Activated T-cell treated with anti-CD3 and anti-CD28 coated beads, Interleukin-2, amount 50 U/mL, for 24 hours (primary cell): ENCODE measurements at places on chromosomes 1 and 21.

- DNase-seq: no peak
Observed at GRCh38 chr1:54608566-54609230, 14.6 kb downstream of the FAM151A start.

- DNase-seq: peak; percentile 70
Observed at GRCh38 chr1:109906160-109906838, 4.3 kb upstream of the CSF1 start.

GRCh38 chr1:208158640-208159554 is 85.3 kb downstream of the PLXNA2 start:
- no peak for DNase-seq

DNA sequence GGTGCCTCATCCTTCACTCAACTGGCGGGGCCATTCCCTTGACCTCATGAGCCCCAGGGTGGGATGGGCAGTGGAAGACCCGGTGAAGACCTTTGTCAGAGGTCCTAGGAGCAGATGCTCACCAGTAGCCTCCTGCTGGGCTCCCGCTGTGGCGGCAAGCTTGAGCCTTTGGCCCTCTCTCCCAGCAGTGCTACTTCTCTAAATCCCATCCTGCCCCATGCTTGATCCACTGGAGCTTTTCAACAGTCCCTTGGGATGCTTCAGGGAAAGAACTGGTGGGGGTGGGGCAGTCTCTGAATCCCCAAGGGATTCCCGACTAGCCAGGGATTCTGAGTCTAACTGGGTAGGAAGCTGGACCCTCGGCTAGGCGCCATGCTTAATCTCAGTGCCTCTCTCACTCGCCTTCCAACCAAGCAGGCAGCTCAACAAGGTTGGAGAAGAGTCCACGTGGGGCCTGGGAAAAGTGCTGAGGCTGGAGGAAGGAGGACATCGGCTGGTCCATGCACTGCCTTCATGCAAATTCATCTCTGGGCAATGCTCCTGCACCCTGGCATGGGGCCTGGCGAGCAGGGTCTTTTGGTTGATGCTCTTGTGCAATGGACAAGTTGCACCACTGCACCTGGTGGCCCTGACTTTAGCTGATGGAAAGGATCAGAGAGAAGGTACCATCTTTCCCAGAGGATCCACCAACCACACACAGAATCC is 190.3 kb downstream of the GRIK3 start:
- DNase-seq: no peak

DNA sequence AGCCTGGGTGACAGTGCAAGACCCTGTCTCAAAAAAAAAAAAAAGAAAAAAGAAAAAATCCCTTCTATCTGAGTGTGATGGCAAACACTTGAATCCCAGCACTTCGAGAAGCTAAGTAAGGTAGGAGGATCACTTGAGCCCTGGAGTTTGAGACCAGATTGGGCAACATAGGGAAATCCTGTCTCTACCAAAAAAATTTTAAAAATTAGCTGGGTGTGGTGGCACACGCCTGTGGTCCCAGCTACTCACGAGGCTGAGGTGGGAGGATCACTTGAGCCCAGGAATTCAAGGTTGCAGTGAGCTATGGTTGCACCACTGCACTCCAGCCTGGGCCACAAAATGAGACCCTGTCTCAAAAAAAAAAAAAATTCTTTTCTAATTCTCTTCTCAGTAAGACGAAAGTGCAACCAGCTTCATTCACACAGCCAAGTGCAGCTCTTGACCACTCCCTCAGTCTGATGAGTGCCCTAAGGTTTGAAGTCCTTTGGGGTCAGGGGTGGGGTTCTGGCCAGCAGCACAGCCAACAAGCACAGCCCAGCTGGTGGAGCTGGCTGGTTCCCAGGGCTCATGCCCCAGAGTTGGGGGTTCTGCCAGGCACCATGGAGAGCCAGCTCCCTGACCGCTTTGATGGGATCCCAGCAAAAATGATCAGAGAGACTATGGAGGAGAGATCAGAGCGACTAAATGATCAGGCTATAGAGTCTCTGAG is 8.0 kb downstream of the SLC2A5 start:
- DNase-seq: no peak

DNA sequence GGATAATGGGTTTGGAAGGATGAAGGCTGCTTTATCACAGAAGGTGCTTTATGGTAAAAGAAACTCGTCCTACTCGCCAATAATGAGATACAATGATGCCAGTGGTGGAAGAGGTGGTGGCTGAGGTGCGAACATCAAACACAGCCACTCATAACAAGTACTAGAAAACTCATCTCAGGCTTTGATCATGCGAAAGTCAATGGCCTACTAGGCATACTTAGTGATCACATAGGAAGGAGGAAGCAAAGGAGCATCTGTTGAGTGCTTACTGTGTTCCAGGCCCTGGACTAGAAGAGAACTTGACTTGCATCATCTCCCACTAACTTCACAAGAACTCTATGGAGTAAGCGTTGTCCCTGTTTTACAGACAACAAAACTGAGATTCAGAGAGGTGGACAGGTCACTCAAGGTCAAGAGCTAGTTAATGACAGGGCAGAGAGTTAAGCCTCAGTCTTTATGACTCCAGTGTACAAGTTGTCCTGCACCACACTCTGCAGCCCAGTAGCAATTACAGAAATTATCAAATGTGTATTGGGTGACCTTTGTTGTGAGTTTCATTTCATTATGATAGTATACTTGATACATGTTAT is 33.6 kb downstream of the RUNX1 start:
- DNase-seq: no peak
